NCI-H460 (cell line): ENCODE measurements at places on chromosomes 6 and 20. TPM values are rescaled to one million over a fixed set of nuclear protein-coding genes. Genes with fewer than 3 reads are reported as not detected.

DNA sequence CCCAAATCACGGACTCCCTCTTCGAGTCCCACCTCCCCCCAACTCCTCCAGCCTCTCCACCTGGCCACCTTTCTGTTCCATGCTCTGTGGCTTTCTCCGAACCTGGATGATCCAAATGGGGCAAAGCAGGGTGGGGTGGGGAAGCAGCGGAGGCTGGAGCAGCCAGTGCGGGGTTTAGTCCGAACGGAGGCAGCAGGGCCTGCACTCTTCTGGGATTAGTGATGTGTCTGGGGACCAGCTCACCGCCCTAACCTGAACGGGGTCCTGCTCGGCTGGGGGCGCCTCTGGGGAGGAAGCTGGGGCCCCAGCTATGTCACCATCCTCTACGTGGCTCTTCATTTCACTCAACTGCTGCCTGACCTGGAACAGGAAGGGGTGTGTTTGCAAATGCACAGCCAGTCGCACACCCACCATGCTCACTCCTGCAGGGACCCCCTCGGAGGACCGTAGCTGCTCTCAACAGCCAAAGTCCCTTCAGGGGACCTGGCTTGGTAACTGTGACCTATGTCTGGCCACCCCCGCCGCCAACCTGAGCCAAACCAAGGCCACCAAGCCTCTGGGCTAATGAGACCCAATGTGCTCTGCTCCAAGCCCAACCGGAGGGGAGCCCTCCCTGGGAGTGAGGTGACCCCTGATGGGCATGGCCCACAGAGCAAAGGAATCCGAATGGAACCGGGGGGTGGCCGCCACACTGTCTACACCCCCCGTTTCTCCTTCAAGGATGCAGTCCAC, 46.8 kb downstream of the DSTN start:
- DNase-seq, result no peak

DNA sequence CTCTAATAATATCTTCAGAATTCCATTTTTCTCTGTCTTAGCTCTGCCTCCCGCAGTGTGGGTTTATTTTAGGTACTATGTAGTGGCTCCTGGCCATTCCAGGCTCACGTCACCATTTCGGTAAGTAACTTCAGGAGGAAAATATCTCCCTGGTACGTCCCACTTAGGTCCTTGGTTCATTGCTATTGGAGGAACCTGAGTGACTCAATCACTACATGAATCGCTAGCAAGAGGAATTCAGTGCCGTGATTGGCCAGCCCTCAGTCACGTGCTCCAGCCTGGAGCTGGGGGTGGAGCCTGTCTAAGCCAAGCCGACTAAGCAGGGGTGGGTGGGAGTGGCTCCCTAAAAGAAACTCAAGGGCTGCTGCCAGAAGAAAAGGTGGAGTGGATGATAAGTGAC, 67.3 kb upstream of the E2F3 start:
- no peak for DNase-seq

GRCh38 chr6:160137989-160138835, 16.6 kb downstream of the SLC22A1 start:
- DNase-seq, result peak; percentile 35

DNA sequence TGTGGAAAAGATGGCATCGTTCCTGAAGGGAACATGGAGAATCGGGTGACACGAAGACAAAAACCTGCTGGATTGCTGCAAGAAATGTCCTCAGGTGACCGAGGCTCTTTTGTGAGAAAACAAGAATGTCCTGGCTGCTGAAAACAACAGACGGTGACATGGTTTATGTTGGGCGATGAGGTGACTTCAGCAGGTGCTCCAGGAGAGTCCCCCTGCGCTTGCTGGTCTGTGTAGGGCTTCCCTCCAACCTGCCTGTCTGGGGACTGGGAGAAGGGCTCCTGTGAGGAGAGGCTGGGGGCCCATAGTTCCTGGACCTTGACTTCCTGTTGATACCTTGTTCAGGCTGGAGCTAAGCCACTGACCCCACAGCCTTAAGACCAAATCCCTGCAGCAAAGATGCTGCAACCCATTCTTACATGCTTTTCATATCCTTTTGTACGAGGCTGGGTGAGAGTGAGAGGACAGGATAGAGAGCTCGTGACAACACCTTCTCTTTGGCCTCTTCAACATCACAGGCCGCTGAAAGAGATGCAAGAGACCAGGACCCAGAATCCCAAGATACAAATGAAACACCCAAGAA, 134.8 kb downstream of the CD83 start:
- no peak for DNase-seq

DNA sequence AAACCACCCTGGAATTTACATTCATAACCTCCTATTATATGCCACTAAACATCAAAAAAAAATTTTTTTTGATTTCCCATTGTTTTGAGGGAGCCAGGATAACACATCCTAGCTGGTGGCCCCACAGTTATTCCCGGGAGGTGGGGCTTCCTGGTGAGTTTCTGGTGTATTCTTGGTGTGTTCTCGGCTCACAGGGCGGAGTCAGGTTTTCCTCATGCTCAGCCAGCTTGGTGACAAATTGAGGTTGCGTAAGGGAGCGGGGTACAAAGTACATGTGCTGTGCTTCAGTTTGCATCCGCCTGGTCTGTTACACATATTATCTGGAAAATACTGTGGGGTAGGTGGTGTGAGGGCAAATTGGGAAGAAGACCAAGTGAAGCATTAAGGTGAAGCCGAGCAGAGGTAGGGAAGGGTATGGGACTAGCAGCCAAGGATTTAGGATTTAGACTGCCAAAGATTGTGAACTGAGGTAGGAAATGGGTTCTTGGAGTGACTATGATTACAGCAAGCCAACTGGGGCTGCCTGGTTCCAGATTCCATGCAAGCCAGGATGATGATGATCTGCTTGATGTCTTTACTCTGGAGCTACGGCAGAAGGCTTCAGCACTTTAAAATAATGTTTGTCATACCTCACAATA, 46.2 kb upstream of the EEF1A1 start:
- DNase-seq, result peak; percentile 78

The WFDC11 gene
- total RNA-seq, result not detected in 2 replicates

DNA sequence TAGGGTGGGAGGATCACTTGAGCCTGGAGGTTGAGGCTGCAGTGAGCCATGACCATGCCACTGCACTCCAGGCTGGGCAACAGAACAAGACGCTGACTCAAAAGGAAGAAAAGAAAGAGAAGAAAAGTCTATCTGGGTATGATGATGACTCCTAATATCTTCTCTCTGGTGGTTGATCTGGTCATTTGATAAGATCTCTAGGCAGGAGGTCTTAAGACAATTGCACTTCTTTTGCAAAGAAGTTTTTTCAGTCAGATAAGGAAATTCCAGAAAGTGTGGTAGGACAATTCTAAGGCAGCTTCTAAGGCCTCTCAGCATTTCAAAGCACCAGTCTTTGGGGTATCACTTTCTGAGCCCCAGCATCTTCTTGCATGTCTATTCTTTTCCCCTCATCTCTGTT, 7.7 kb upstream of the AIF1 start:
- DNase-seq, result no peak

DNA sequence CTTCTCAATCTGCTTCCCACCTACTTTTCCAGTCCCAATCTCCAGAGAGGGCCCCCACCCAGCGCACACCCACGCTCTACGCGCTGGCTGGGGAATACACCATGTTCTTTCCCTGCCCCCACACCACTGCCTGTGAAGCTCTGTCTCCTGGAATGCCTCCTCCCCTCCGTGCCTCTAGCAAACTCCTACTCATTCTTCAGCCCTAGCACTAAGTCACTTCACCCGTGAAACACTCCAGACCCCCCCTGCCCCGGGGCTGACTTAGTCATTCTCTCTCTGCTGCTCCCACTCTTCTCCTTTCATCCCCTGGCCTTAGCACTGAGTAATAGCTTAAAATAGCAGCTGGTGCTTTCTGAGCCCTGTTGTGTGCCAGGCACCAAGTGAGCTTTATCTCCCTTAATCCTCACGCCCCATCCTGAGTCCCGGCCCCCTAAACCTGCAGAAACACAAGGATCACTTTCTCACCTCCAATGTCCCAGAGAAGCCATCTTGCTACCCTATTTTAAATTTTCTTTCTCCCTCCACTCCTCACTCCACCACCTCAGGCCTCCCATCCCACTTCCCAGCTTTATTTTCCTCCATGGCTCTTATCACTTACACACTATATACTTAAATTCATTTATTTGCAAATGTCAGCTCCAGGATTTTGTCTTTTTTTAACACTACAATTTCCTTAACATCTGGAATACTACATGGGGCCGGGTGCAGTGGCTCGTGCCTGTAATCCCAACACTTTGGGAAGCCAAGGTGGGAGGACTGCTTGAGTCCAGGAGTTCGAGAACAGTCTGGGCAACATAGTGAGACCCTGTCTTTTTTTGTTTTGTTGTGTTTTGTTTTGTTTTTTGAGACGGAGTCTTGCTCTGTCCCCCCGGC, 6.3 kb upstream of the PARD6B start:
- no peak for DNase-seq

DNA sequence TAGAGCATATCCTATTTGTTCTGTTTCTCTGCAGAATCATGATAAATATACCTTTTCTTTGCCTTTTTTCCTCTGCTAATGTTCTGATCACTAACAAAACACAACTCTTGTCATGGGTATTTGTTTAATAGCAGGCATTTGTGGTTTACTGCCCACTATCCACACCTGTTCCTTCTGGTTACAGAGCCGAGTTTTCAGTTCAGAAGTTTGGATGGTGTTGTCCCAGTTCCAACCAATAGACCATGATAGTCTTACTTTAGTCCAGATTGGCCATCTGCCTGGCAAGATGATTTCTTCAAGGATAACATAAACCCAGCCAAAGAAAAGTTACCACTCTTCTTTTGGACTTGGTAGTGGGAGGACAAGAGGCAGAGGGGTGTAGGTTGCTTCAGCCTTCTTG, 211.2 kb downstream of the TFAP2A start:
- DNase-seq, result no peak

DNA sequence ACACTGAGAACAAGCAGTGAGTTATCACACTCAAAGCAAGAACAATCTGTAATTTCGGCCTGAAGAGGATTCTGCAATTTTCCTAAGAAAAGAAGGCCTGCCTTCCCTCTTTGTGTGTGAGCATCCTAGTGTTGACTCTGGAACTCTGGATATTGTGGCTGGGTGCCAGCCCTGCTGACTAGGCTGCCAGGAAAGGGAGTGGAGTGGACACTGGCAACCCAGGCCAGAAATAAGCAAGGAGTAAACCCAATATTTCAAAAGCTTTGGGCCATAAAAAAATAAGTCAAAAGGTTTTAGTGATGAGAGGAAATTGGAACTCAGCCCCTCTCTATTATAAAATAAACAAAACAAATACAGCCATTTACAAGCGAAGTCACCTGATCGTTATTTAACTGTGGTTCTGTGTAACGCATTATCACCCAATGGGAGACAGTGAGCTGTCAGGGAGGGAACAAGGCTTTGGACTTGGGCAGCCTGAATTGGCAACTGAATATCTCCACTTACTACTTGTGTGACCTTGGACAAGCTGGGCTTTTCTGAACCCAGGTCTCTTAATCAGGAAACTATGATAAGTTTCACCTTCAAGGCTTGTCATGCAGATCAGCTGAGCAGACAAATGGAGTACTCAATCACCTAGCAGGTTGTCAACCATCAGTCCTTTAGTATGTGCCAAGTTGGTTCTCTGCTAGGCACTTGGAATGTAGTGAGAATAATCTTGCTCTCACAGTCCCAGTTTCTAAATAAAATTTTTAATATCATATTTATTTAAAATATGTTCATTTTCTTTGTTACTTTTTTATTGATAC, 196.2 kb downstream of the PAX1 start:
- DNase-seq, result peak; percentile 33

DNA sequence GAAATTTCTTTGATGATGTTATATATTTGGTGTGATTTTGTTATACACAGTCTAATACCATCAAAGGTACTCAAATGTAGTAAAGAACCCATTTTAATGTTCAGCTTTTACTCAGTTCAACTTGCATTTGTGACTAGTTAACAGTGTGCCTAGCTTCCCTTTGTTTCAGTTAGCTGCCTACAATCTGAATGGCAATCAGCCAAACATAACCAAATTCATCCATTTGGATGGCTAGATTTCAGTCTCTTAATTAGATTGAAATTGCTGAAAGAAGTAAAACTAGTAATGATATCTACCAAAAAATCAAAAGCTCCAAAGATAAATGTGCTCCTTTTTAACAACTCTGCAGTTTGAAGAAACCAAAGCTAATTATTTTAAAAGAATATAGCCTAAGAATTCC, 6.9 kb downstream of the EPHA7 start:
- DNase-seq, result no peak

GRCh38 chr6:3352678-3353077, 93.9 kb downstream of the PSMG4 start:
- no peak for DNase-seq

The LY6G6C gene
- not detected in 2 replicates for total RNA-seq

DNA sequence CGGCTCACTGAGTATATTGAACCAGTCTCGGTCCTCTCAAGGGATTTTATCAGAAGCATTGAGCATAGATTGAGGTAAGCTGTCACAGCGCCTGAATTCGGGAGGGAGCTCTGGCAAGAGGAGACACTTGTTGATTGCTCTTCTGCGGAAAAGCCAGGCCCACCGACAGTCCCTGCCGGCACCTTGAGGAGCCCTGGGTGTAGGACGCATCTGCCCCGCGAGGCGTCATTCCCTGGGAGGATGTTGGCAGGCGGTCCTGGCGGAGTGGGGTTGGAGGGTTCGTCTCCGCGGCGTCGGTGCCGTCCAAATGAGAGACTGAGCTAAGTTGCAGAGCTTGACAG, 843 bp downstream of the FBXO9 start:
- DNase-seq, result no peak

DNA sequence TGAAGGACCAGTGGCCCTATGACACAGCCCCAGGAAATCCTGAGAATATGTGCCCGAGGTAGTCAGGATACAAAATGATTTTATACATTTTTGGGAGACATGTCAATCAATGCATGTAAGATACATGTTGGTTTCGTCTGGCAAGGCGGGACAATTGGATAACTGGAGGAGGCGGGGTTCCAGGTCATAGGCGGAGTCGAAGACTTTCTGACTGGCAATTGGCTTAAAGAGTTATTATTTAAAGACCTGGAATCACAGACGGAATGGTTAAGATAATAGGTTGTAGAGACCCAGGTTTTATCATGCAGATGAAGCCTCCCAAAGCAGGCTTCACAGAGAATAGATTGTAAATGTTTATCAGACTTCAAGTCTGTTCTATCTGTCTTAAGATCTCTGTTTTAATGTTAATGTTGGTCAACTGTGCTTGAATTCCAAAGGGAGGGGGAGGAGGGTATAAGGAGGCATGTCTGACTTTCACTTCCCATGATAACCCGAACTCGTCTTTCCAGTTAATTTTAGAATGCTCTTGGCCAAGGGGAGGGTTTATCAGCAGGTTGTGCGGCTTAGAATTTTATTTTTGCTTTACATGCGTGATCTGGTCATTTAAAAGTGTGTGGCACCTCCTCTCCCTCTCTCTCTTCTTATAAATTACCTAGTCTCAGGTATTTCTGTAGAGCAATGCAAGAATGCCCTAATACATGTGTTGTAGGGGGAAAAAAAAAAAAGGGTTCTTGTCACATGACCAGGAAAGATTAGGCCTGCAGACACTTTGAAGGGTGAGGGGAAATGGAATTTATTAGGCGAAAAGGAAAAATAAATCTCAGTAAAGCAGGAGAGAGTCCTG, 230.7 kb downstream of the NFATC2 start:
- no peak for DNase-seq

DNA sequence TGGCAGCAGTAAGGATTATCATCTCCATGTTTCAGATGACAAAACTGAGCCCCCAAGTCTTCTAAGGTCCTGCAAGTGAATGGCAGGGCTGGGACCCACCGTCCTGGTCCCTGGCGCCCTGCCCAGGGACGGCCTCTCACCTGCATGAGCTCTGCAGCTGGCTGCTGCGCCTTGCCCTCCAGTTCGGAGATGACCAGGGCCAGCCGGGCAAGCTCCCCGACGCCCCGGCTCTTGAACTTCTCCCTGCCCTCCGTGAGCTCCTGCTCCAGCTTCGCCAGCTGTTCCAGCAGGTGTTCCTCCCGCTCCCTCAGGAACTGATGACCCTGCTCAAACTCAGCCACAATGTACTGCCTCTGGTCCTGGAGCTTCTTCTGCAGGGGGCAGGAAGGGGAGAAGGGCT, 16.8 kb downstream of the TRIM26 start:
- DNase-seq, result no peak
